ENCODE measurements at places on chromosomes 4 and X. TPM values are rescaled to one million over a fixed set of nuclear protein-coding genes. Genes with fewer than 3 reads are reported as not detected.

DNA sequence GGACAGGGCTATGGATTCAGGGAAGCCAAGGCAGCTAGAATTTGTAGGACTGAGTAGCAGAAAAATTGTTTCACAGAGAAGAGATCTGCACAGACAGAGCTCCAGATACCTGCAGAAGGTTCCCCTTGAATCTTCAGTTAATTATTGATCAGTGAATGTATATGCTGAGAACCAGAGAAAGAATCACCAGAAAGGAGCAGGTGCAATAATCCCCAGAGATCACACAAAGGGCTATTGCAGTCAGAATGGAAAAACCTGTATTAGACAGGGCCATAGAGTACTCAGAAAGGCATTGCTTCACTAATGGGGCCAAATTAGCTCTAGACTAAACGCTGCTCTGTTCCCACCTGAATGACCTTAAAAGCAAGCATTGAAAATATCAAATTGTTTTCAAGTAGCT is 35.5 kb upstream of the SMAD1 start:
- no peak for DNase-seq

- DNase-seq = no peak
Measured at GRCh38 chr4:53721263-53721662, 130.0 kb upstream of the LNX1 start.

- DNase-seq = no peak
Measured at GRCh38 chr4:111632641-111633151, 512.6 kb upstream of the FAM241A start.

The PRRG1 gene
- total RNA-seq = 16.2 TPM
